ENCODE measurements at places on chromosomes 1 and 21. TPM values are rescaled to one million over a fixed set of nuclear protein-coding genes. Genes with fewer than 3 reads are reported as not detected.

Gene CA14
- not detected for total RNA-seq

DNA sequence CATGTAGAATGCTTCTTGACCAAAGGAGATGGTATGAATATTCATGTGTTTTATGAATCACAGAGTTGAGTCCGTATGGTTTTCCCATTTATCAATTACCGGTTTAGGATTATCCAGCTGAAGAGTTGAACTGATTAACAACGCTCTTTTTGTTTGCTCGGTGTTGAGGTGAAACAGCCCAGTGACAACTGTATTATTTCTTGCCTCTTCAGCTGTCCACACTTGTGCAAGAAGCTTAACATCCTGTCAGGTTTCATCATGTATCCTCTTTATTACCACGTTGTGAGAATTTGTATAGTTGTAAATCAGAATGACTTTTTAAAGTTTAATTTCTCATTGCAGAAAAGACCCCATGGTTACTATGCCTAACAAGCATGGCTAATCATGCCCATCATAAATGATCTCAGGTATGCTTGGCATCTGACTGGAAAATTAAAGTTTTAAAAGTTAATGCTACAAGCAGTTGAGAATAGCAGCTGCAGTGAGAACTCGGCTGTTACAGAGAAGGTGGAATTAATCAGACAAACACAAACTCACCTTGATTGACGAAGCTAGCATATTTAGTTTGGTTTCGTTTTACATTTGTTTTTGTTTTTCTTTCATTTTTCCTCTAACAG, 563.2 kb upstream of the ADGRL2 start:
- DNase-seq, result no peak
- no peak overlapping the region for H3K27ac ChIP-seq
- no peaks in the 10 kb centered on the region for H3K36me3 ChIP-seq
- H3K4me3 ChIP-seq, result no peak overlapping the region
- H3K4me1 ChIP-seq, result no peaks in the 10 kb centered on the region

- H3K4me1 ChIP-seq, result no peaks in the 10 kb centered on the region
Measured at GRCh38 chr1:208528578-208529240, 284.5 kb upstream of the PLXNA2 start.

- H3K4me3 ChIP-seq, result no peak overlapping the region
- no peaks in the 10 kb centered on the region for H3K27me3 ChIP-seq
- H3K36me3 ChIP-seq, result peaks cover 52% of the 10 kb centered on the region
- DNase-seq, result no peak
- no peaks in the 10 kb centered on the region for H3K4me1 ChIP-seq
Measured at GRCh38 chr1:180988253-180988752, 34.4 kb downstream of the STX6 start.
